ENCODE measurements at places on chromosomes 1 and 21.
A peak's percentile ranks its signal among the peaks of the same experiment; 100 is the strongest.

DNA sequence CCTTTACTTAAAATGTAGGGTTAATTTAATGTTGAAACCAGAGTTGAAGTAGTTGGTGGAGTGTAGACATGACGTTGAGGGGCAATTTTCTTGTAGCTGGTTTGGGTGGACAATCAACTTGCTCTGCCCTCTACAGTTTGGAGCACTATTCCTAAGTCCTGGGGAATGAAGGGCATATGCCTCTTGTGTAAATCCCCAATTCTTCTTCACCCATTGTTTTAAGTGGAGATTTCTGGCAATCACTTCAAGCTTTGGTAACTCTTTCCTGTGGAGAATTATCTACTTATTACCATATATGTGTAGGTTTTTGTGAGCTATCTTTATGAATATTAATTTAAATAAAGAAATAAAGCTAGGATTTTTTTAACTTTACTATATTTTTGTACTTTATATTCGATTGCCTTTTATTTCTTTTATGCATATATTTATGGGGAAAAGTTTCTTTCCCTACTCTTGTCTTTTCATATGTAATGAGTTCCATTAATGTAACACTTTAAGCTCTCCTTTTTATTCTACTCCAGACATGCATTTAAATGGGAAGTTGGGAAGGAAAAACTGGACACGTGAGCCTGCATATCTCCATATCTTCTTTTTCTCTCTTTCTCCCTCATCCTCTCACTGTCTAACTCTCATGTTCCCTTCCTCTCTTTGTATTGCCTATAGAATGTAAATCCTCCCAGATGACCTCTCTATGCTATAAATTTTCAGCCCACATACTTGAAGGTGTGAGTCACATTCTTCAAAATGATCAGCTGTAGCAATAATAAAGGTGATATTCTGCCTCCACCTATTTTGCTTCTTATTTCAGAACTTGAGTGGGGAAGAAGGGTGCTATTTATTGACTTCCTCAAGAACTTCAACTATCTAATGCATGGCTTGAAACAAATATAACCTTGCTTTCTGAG, 276.7 kb downstream of the PTPRC start:
- no peak for DNase-seq

- DNase-seq, result no peak
Observed at GRCh38 chr1:206587904-206588303, 24.4 kb downstream of the EIF2D start.

GRCh38 chr1:185663332-185663731, 70.9 kb upstream of the HMCN1 start:
- no peak for DNase-seq

DNA sequence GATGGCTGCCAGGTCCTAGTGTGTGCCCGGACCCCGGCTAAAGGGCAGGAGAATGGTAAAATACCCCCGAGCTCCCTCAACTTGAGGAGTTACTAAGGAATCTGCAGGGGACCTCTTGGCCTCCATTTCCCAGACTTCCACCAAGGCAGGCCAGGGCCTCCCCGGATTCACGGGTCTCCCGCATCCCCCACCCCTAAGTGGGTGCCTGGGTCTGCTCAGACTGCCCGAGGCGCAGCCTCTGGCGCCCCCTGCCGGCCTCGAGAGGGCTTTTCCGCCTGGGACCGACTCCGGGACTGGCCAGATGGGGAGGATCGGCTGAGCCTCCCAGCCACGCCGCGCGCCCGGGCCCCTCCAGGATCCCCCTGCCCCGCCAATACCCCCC, 1.7 kb downstream of the PLEKHG5 start:
- peak; percentile 83 for DNase-seq

- no peak for DNase-seq
Observed at GRCh38 chr1:54171016-54171415, 18.2 kb upstream of the CDCP2 start.

DNA sequence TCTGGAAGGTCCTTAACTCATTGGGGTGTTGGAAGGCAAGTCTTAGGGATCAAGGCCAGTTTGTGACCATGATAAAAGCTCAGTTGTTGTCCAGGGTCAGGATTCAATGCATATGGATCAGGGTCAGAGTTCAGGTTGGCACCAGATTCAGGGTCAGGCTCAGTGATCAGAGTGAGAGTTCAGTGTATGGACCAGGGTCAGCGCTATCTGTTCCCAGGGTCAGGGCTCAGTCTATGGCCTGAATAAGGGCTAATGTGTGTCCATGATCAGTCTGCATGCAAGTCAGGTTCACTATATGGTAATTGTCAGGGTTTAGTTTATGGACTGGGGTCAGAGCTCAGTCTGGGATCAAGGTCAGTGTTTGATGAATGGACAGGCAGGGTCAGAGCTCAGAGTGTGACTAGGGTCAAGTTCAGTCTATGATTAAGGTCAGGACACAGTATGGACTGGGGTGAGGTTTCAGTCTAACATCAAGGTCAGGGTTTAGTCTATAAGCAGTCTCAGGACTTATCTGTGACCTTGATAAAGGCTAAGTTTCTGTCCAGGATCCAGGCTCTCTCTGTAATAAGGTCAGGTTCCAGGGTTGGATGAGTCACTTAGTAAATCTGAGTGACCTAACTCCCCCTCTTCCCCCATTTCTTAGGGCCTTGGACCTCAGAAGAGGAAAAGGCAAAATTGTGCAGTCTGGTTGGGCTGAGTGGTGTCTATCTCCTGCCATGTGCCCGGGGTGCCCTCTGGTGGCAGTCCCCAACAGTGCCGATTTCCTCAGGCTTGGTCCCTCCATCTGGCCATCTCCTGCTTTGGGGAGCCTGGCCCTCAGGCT, 23.8 kb downstream of the KNCN start:
- DNase-seq, result peak; percentile 78

GRCh38 chr1:204464701-204465100, 29.9 kb downstream of the PIK3C2B start:
- no peak for DNase-seq

GRCh38 chr1:161185282-161185682, 8.0 kb upstream of the B4GALT3 start:
- DNase-seq, result no peak

DNA sequence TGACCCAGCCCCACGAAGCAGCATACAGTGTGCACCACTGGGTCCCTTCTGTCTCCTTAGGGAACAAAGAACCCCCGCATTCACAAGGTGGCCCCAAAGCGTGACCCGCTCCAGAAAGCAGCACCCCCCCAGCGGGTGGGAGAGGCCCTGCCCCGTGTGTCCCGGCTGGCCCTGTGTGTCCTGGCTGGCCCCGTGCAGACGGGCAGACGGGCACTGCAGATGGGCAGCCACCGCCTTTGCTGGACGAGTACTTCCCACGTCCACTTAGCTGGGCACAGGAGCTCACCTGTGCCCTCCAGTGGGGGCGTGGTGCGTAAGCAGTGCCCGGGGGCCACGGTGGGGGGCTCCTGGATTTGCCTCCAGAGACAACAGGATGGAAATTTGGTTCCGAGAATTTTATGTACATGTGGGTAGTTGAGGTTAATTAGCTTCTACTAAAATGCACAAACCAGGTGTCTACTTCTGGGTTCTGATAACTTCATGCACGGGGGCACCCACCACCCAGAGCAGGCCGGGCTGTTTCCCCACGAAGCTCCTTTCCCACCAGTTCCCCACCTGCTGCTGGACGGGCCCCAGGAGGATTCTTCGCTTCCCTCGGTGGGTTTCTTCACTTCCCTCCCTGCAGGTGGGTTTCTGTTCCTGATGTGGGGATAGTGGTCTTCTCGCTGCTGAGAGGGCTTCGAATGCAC, 33.2 kb upstream of the SLC19A1 start:
- no peak for DNase-seq

- DNase-seq, result no peak
Observed at GRCh38 chr21:37005548-37006485, 685 bp upstream of the RIPPLY3 start.

- DNase-seq, result no peak
Observed at GRCh38 chr1:14568716-14569355, 29.6 kb upstream of the KAZN start.

- DNase-seq, result peak; percentile 5
Observed at GRCh38 chr21:42187976-42188653, 30.8 kb upstream of the ABCG1 start.

GRCh38 chr1:84985365-84985764, 11.5 kb downstream of the MCOLN2 start:
- no peak for DNase-seq

- DNase-seq, result no peak
Observed at GRCh38 chr1:147377263-147378246, 135.1 kb downstream of the CHD1L start.

- DNase-seq, result no peak
Observed at GRCh38 chr21:18970416-18970815, 566.8 kb upstream of the TMPRSS15 start.

DNA sequence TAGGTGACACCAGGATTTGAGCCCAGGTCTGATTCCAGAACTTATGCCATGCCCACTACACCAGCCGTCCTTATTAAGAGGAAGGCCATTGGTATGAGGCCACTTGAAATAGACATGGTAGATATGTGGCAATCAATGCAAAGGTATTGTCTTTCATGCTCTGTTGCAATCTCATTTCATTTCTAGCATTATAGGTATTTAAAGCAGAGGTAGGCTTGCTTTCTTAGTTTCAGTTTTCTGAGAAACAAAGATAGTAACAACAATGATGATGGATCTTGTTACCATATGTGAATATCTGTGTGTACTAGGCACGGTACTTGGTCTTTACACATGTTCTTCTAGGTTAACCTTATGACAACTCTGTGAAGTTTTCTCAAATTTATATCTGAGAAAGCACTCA, 113.1 kb downstream of the FGGY start:
- DNase-seq, result no peak

DNA sequence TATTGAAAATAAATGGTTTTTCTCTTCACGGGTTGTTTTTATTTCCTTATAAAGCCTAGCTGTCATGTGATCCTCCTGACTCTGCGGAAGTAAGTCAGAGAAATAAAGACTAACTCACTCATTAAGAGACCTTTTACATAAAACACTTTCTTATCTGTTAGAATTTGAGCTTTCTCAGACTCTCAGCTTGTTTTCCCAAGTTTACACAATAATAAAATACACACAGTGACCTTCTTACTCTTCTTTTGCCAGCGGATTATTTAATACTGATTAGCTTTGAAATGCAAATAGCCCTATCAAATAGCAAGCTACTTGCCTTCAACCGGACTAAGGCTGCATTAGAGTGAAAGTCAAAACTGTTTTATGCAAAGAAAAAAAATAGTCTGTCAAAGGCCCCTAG, 45.5 kb upstream of the CXADR start:
- peak; percentile 44 for DNase-seq

DNA sequence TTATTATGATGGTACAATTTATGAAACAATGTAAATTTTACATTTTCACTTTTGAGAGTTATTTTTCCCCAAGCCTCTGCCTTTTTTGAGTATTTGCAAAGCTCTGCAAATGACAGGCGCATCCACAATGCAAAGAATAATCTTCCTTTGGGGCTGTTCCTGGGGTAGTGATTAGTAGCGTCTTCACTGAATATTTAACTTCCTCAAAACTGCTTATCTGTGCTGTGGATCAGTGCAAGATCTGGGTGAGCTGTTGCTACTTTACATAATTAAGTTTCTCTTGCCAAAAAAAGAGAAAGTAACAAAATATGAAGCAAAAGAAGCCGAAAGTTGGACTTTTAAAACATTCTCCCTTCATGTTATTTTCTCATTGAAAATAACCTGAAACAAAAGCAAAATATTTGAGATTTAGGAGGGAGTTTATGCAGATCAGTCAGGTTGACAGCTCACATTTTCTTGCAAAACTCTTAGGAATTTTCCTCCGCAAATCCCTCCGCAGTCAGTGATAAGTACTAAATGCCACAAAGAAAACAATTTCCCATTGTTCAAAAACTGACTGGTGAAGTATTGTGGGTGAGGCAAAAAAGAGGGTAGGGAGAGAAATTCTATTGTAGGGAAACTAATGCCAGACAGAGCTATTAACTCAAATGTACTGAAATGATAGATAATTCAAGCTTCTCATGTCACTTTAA, 276.4 kb upstream of the B3GALT2 start:
- DNase-seq, result no peak

DNA sequence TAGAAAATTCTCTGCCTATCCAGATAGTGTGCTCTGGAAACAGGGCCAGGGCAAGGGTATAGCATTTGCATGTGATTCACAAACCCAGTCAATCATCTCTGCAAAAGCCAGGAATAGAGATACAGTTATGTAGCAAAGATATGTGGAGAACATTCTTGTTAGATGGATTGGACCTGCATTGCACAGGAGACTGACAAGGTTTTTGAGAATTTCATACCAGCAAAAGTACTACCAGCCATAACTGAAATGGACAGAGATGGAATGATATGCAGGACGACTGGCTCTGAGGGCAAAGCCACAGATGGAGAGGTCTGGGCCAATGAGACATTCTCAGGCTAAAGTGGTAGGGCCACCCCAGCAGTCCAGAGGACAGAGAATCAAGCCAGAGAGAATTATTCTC, 24.7 kb downstream of the SCMH1 start:
- no peak for DNase-seq

- no peak for DNase-seq
Observed at GRCh38 chr1:37438869-37439343, 35.5 kb upstream of the ZC3H12A start.

DNA sequence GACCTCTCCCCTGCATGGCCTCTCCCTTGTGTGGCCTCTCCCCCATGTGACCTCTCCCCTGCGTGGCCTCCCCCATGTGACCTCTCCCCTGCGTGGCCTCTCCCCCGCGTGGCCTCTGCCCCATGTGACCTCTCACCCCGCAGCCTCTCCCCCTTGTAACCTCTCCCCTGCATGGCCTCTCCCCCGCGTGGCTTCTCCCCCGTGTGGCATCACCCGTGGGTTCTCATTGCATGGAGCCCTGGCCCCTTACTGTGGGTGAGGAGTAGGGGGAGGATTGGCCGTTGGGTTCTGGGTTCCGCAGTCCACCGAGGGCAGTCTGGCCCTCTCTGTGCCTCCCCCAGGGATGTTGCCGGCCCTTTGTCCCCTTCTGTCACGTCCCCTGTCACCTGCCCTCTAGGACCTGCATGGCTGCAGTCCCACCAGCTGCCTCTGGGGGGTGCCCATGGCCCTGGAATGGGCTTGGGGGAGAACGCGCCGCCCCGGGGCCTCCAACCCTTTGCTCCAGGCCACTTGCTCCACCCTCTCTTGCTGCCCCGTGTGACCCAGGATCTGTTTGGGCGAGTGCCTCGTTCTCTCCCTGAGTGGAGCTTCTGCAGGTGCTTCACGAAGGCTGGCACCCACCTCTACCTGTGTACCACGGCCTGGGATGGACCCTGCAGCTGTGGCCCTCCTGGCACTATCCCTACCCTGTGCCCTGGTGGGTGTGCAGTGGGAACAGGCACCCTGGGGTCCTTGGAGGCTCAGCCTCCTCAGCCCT, 21.3 kb downstream of the RRP1 start:
- peak; percentile 79 for DNase-seq

- no peak for DNase-seq
Observed at GRCh38 chr1:219175212-219175564, 1.5 kb downstream of the LYPLAL1 start.

DNA sequence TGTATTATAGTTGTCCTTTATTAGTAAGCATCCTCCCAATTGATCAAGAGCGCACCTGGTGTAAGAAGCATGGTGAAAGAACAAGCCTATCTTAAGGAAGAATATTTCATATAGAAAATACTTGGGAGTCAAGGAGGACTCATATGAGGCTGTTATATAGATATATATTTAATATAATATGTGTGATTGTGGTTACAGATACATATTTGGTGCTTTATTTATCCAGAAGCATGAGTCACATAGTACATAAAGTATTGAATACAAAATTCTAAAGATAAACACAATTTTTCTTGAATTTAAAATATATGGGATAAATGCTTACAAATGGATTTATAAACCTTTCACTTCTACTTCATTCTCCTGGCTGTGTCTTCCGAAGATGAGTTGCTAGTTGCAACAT, 60.6 kb downstream of the RGS5 start:
- DNase-seq, result no peak

- no peak for DNase-seq
Observed at GRCh38 chr1:35864813-35865212, 18.2 kb upstream of the AGO1 start.

- DNase-seq, result no peak
Observed at GRCh38 chr1:204014336-204014735, 58.6 kb upstream of the SOX13 start.

Data from kidney tubule cell (primary cell).